Stimulated activated CD4-positive, alpha-beta T cell treated with anti-CD3 and anti-CD28 coated beads, Interleukin-1b, Interleukin-23, amount 100 ng/mL, for 48 hours (primary cell): ENCODE measurements at places on chromosomes 13 and 19.

DNA sequence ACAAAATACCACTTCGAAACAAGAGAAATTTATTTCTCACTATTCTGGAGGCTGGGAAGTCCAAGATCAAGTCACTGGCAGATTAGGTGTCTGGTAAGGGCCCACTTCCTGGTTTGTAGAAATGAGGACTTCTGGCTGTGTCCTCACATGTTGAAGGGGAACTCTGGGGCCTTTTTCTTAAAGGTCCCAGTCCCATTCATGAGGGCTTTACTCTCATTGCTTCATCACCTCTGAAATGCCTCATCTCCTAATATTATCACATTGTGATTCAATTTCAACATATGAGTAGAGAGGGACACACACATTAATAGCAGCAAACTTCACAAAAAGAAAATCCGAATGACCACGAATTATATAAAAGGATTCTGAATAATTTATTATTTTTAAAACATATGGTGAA is 21.6 kb upstream of the SIGLEC14 start:
- no peak for DNase-seq

DNA sequence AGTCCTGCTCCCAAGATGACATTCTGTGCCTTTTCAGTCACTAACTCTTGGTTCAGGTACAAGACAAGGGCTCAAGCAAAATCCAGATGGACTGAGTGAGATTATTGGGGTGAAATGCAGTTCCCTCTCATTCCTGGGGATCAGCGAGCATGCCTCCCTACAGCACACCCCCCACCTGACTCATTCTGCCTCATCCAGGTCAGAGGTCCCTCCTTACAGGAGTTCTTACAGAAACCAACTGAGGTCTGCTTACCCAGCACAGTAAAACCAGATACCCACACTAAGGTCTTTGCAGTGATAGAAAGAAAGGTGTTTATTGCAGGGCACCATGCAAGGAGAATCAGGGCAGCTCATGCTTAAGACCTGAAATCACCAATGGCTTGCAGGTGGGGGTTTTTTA is 21.6 kb upstream of the MRI1 start:
- no peak for DNase-seq

DNA sequence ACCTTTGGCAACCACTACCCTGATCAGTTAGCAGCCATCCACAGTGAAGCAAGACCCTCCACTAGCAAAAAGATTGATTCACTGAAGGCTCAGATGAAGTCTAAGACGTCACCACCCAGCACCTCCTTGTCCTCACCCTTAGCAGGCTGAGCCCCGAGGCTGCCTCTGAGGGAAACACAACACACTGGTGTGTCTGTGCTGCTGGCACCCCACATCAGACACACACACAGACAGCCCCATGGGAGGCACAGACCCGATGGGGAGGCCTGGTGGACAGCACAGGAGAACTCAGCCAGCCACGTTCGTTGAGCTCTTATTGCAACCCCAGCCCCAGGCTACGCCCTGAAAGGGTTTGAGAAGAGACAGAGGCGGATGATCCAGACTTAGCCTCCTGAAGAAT is 94.7 kb downstream of the ZDHHC20 start:
- no peak for DNase-seq

DNA sequence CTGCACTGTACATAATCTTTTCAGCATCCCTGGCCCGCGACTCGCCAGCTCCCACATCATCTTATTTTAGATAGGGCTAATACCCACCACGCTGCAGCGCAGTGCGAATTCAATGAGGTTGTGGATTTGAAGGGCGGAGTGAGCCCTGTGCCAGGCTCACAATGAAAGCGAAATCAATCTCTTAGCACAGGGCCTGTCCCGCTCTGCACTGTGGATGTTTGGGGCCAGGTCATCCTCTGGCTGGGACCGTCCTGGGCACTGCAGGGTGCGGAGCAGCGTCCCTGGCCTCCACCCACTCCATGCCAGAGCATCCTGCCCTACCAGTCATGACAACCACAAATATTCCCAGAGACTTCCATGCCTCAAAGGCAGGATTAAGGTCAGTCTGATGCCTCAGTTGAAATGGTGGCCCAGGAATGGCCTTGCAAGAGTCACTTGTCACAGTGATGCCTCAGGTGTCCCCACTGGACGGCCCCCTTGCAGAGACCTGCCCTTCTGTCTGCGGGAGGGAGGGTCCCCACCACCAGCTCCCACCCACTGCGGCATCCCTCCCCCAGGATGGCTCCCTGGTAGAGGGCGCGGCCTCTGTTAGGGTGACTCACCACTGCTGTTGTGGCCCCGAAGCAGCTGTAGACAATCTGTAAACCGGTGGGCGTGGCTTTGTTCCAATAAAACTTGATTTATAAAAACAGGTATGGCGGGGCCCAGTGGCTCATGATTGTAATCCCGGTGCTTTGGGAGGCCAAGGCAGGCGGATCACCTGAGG is 5.6 kb downstream of the UHRF1 start:
- DNase-seq, result peak; percentile 70

GRCh38 chr13:99208185-99208584 is 7.5 kb downstream of the UBAC2 start:
- DNase-seq, result no peak

DNA sequence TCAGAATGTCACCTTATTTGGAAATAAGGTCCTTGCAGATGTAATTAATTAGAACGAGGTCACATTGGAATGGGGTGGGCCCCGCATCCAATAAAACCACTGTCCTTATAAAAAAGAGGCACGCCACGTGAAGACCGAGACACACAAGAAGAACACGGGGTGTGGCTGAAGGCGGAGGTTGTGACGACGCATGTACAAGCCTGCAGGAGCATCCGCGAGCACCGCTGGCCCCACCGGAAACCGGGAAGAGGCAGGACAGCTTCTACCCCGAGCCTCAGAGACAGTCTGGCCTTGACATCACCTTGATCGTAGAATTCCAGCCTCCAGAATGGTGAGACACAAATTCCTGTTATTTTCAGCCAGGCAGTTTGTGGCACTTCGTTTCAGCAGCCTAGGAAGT is 177.9 kb downstream of the COL4A1 start:
- no peak for DNase-seq

- DNase-seq, result no peak
Measured at GRCh38 chr19:51664997-51665396, 18.4 kb upstream of the SIGLEC14 start.

- no peak for DNase-seq
Measured at GRCh38 chr13:106354961-106355360, 180.5 kb downstream of the EFNB2 start.

DNA sequence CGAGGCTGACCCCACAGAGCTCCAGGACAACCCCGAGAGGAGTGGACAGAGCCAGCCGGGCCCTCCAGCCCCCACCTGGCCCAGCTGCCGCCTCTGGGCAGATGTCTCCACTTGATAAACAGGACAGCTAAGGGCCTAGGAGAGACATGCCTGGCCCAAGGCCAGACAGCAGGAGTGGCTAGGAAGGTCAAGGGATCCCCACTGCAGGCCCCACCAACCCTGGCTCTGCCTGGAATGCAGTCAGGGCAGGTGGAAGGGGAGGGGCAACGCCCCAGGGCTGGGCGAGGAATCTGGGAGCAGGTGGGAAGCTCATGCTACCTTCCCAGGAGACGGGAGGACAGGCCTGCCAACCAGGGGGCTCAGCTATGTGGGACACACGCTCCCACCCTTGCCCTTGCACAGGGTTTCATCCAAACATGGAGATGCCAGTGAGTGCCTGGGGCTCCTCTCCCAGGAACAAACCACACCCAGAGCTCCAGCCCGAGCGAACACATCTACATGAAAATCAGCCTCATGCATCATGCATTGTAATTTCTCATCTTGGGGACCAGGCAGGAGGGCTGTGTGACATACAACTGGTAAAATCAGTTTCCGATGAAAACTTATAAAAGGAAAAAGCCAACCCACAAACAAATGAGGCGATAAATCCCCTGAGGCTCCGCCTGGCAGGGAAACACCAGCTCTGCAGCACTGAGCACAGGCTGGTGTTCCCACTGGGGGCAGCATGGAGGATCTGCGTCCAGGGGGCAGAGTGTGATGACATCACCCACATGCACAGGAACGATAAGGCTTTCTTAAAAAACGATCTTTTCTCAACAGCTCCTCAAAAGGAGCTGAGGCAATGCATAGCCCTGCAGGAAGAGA is 25.0 kb downstream of the SH3GL1 start:
- DNase-seq, result no peak

DNA sequence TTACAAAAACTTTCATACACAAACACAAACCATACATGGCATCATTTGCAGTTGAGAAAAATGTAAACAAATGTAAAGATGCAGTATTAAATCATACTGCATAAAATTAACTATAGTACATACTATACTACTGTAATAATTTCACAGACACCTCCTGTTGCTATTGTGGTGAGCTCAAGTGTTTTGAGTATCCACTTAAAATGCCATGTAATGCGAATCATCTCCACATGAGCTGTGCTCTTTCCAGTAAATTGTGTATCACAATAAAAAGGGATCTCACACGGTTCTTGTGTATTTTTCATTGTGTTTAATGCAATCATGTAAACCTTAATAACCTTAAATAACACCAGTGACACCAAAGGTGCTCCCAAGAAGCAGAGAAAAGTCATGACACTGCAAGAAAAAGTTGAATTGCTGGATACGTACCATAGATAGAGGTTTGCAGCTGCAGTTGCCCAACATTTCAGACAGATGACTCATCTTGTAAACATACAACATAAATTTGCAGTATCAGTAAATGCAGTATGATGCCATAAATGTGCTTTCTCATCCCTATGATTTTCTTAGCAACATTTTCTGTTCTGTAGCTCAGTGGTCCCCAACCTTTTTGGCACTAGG is 166.6 kb downstream of the RAP2A start:
- no peak for DNase-seq

DNA sequence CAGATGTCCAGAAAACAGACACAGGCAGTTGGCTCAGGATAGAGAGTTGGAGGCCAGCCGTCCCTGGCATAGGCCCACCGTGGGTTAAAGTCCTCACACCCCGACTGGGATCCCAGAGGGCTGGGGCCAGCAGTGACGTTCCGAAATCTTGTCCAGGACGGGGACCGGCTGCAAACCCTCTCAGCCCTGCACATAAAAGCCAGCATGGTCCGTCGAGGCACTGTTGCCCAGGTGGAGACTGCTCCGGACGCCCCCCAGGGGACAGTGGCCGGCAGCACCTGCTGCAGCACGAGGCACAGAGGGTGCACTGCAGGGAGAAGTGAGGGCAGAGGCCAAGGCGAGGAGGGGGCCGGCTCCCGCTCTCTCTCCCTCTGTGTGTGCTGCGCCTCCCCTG is 4.3 kb upstream of the IFNL2 start:
- no peak for DNase-seq

GRCh38 chr13:66214467-66214866 is 1015.7 kb downstream of the PCDH9 start:
- no peak for DNase-seq

GRCh38 chr19:44657211-44657921 is 13.7 kb downstream of the PVR start:
- peak; percentile 74 for DNase-seq

GRCh38 chr19:18153556-18154134 is 682 bp downstream of the PIK3R2 start:
- peak; percentile 21 for DNase-seq

- DNase-seq, result no peak
Measured at GRCh38 chr13:61463024-61463423, 47.4 kb upstream of the PCDH20 start.

DNA sequence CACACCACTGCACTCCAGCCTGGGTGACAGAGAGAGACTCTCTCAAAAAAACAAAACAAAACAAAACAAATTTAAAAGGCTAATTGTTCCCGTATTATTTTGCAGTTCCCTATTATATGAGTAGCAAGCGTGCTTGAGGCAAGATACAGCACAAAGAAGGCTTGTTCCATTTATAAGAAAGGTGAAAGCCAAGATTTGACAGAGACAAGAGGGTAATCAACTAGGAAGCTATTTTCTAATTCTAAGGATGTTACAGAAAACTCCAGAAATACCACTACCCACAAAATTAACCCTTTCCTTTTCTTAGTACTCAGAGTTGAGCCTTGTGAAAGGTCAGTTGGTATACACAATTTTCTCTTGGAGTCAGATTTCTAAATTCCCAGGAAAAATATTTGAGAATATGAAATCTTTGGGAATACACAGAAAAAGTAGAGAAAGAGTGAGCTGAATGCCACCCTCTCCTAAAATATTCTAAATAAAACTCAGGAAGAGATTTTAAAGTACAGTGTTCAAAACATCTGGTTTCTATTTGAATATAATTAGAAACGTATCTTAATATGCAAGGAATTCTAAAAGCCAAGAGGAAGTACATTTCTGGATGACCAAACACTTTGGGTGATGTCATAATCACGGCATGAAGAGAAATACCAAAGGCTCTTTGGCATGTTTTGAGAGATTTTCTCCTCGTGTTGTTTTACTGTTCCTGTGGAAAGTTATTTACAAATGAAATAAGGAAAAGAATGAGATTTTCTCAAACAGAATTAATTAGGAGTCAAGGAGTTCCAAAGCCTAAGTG is 63.0 kb upstream of the FLT1 start:
- DNase-seq, result no peak

GRCh38 chr19:9966448-9966847 is 30.1 kb upstream of the OLFM2 start:
- no peak for DNase-seq
